ENCODE measurements at places on chromosomes 2 and 18. TPM values are rescaled to one million over a fixed set of nuclear protein-coding genes. Genes with fewer than 3 reads are reported as not detected.

MOCOS gene
- total RNA-seq: 0.31 TPM

TDRD15 gene
- total RNA-seq: not detected

MAP2 gene
- 11.5 TPM for total RNA-seq

FNDC4 gene
- total RNA-seq: 9.5 TPM

Measured in tongue (tissue), 3 donors.